ENCODE measurements at places on chromosomes 2 and 18.
A peak's percentile ranks its signal among the peaks of the same experiment; 100 is the strongest.

DNA sequence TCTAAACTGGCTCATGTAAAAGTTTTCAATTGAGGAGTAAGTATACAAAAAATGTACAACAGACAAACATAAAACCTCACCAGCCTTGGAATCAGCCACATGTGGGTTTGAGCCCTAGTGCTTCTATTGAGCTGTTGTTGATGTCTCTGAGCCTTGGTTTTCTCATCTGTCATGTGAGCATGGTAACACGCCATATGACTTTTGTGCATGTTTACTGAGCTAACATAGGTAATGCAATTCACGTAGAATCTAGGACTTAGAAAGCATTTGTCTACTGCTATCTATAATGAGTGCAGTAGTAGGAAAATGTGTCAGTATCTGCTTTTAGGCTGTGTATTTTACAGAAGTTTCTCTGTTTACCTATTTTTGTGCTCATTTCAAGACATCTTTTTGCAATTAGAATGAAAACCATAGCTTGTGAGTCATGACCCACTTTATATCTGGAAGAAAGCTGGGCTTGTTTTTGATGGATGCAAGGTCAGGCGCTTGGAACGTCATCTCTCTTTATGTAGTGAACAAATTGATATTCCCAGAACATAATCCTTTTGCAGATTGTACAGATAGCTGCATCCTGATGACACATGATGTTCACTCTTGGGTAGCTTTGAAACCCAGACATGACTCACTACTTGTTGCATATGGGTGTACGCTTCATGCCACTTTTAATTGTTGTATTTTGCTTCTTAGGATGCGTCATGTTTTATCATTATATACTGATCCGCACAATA is 94.3 kb downstream of the RNF144A start:
- DNase-seq, result no peak

DNA sequence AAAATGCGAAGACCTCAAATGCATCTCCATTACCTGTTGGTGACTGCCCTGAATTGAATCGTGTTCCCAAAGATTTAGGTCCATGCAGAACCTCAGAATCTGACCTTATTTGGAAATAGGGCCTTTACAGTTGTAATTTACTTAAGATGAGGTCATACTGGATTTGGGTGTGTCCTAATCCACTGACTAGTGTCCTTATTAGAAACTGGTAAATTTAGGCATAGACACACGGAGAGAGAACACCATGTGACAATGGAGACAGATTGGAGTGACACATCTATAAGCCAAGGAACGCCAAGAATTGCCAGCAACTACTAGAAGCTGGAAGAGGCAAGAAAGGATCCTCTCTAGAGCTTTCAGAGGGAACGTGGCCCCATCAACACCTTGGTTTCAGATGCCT is 203.1 kb downstream of the SMAD2 start:
- no peak for DNase-seq

GRCh38 chr2:192570788-192571187 is 376.1 kb upstream of the TMEFF2 start:
- no peak for DNase-seq

DNA sequence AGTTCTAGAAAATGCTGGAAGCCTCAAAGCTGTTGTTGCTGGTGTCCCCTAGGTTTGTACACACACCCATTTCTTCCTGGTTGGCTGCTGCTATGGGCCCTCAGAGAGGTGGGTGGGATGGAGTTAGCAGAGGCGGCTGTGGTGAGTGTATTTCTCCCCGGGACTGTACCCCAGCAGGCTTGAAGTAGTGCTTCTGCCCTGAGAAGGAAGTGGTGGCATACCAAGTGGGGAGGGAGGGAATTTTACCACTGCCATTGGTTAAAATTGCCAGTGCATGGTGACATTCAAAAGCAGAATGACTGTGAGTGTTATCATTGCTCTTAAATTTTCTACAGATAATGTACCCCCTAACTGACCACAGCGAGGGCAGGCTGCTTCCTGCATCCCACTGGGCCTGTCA is 125.6 kb upstream of the CAPN13 start:
- peak; percentile 29 for DNase-seq

GRCh38 chr2:2870106-2870505 is 507.5 kb downstream of the EIPR1 start:
- DNase-seq, result no peak

DNA sequence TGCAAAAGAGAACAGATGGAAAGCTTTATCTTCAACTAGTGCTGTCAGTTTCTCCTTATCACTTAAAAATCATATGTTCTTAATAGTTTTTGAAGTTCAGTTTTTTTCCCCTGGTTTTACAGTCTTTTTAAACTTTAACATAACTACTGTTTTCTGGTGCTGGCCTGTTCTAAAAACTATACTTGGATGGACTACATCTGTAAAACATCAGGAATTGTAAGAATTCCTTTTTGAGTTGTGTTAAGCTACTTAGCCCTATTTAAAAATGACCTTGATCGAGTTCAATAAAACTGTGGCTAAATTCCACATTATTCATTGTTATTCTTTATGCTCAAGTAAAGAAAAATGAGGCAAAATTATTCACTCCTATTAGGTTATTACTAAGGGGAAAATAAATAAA is 397.7 kb downstream of the NUP35 start:
- no peak for DNase-seq

GRCh38 chr2:233323851-233324250 is 16.2 kb downstream of the SAG start:
- no peak for DNase-seq

GRCh38 chr2:95287806-95288205 is 9.3 kb upstream of the KCNIP3 start:
- DNase-seq, result no peak

- DNase-seq, result no peak
Observed at GRCh38 chr2:187447336-187447735, 716 bp downstream of the CALCRL start.

GRCh38 chr18:21949326-21950015 is 208.9 kb downstream of the MIB1 start:
- DNase-seq, result no peak

DNA sequence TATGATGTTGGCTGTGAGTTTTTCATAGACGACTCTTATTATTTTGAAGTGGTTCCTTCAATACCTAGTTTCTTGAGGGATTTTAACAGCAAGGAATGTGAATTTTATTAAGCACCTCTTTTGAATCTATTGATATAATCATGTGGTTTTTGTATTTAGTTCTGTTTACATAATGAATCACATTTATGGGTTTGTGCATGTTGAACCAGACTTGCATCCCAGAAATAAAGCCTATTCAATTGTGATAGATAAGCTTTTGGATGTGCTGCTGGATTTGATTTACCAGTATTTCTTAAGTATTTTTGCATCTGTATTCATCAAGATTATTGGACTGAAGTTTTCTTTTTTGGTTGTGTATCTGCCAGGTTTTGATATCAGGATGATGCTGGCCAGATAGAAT is 131.6 kb upstream of the SCN7A start:
- DNase-seq, result no peak
